ENCODE measurements at places on chromosomes 7 and 10.

DNA sequence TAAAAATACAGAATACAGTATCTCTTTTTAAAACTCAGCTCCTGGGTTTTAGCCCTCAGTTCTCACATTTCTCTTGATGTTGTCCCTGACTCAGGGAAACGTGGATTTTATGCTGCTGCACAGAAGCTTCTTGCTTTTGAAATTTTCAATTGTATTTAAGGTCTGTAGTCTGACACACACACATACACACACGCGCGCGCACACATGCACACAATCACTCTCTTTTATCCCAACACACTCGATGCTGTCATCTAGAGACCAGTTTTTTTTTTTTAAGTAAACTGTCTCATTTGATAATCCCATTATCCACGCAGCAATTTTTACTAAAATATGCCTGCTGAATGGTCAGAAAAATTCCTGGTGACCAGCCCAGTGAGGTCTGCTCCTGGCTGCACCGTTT lies 108.6 kb downstream of the KMT2E start:
- DNase-seq: no peak

GRCh38 chr7:4612939-4613841 lies 68.9 kb upstream of the FOXK1 start:
- DNase-seq: no peak

GRCh38 chr7:55133630-55134358 lies 115.0 kb downstream of the EGFR start:
- no peak for DNase-seq

- DNase-seq: peak; percentile 19
These were observed 41.1 kb upstream of the DUSP5 start for GRCh38 chr10:110456523-110457091.

DNA sequence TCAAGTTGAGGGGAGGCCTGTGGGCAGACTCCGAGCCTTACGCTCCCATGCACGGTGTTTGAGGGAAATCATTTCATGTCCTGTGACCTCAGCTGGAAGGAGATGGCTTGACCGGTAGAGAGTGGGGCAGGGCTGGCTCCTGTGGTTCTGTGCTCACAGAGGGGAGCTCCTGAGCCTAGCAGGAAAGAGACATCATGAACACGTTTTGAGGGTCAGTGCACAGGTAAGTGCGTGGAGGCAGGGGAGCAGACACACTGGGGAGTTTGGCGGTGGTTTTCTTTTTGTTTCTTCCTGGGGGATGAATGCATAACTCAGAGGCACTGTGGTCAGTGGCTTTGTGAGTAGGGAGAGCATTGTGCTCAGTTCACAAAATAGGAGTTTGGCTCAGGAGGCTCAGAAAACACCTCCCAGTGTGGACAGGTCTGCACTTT lies 22.5 kb downstream of the ADCY1 start:
- no peak for DNase-seq

- no peak for DNase-seq
These were observed 98.0 kb downstream of the KAT6B start for GRCh38 chr10:74924251-74924963.

DNA sequence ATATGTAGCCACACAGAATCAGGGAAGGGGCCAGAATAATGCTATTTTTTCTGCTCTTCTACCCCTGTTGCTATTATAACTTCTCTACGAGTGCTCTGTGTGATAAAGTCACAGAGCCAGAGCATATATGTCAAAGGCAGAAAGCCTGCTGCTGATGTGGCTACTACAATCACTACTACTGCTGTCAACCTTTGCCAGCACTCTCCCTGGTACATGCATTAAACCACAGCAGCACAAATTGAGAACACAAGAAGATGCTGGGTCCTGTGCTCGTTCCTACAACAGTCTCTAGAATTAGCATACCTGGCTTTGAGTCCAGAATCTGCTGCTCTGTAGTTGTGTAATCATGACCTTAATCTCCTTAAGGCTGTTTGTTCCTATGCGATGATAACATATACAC lies 108.6 kb downstream of the SEMA3A start:
- DNase-seq: no peak

- DNase-seq: peak; percentile 43
These were observed 14.2 kb upstream of the SYPL1 start for GRCh38 chr7:106126170-106126938.

GRCh38 chr10:62047960-62048383 lies 146.5 kb downstream of the ARID5B start:
- DNase-seq: peak; percentile 65

- DNase-seq: peak; percentile 27
These were observed 169.5 kb upstream of the SVIL start for GRCh38 chr10:29804025-29804852.

GRCh38 chr7:92904244-92905131 lies 68.1 kb upstream of the CDK6 start:
- peak; percentile 86 for DNase-seq

- no peak for DNase-seq
These were observed 166.7 kb downstream of the PTPN20 start for GRCh38 chr10:47077941-47078340.

- no peak for DNase-seq
These were observed 70.8 kb downstream of the CFTR start for GRCh38 chr7:117550625-117551024.

- peak; percentile 66 for DNase-seq
These were observed at the start of gene SFXN2 for GRCh38 chr10:102714621-102715455. SFXN2 (plus strand) TSS chr10:102714636; CDS start chr10:102726637, 12,001 bp downstream.

DNA sequence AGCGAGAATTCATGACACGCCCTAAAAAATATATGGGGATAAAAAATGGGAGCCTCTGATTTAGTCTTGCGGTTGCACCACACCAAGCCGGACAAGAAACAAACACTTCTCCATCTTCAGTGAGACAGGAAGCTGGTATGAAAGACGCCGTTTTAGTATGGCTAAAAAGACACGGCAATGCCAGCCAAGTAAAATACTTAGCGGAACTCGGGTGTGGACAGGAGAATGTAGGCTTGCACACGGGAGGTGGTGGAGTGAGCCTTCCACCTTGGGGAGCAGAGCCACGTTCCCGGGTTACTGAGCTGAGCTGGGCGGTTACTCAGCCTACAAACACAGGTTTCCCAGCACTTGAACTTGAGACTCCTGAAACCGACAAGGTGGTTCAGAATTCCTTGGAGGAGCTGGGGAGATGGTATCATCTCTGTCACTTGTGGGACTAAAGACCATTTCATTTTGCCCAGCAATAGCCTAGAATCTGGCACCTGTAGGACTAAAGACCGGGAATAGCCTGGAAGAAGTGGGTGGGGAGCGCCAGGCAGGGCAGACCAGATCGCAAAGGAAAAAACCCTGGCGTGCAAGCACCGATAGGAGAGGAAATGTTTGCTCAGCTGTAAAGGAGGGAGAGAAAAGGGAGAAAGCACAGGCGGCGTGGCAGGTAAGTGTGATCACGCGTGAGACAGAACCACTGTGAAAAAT lies 34.8 kb upstream of the SEPHS1 start:
- no peak for DNase-seq

DNA sequence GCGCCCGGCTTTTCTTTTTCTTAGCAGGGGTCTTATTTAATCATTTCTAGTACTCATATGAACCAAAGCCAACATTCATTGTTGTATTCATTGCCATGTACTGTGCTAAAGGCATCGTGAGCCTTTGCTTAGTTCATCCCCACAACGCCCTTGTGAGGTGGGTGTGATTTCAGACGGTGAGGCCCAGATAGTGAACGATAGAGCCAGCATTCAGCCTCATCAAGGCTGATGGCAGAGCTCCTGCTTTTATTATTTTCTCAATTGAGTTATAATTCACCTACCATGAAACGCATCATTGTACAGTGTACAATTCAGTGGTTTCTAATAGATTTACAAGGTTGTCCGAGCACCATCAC lies 50.1 kb downstream of the HK1 start:
- no peak for DNase-seq

GRCh38 chr10:125093199-125093973 lies 67.0 kb downstream of the CTBP2 start:
- no peak for DNase-seq

GRCh38 chr10:71363936-71364335 lies 32.8 kb upstream of the CDH23 start:
- no peak for DNase-seq

DNA sequence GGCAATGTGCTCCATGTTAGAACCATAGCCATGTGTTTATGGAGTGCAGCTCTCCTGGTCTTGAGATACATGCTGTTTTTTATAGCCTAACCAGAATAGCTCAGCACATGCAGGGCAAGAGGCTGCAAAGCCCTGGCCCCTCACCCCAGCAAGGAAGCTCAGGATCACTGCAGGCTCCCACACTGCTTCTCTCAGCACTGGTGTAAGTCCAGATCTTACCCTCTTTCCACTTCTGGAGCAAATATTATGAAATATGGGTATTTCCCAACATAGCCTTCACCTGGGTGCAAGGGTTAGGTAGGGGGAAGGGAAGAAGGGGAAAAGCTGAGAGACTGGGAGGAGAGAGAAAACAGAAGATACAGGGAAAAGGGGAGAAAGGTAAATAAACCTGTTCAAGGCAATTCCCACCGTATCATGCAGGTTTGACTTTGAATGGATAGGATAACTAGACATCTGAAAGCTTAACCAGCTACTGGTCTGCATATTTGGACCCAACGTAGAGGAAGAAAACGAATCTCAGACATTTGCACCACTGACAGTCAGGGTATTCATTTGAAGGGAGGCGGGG lies 19.7 kb downstream of the SKIDA1 start:
- no peak for DNase-seq

DNA sequence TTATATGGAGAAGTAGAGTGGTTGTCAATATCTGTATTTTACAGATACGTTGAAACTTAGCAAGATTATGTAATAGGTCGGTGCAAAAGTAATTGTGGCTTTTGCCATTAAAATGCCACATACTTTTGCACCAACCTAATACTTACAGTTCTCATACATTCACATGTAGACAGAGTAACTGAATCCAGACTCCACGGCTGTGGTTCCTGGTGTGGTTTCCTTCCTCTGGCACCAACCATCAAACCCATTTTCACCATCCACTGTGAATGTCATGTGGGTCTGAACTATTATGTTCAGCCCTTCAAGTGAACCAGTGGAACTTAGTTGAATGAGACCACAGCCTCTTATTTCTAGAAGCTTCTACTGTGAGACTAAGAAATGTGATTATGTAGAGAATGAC lies 31.5 kb upstream of the SLIT1 start:
- no peak for DNase-seq

GRCh38 chr7:37550426-37550825 lies 101.8 kb upstream of the ELMO1 start:
- no peak for DNase-seq

- DNase-seq: no peak
These were observed 224.2 kb upstream of the LYZL1 start for GRCh38 chr10:29064680-29065079.

GRCh38 chr10:5547931-5548660 lies 23.3 kb downstream of the CALML3 start:
- no peak for DNase-seq

DNA sequence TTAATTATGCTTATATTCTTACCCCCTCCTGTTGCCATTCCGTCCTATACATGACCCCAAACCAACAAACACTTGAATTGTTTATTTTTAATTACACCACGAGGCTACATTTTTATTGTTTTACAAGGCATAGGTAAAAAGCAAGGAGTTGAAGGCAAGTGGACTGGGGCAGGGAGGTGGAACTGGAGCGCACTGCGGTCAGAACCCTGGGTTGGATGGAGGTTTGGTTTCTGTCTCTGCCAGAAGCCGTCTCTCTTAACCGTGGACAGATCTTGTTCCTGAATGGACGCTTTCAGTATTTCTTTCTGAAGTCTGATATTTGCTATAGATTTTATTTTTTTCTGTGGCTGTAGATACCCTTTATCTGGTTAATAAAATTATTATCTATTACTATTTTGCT lies 19.9 kb upstream of the IGFBP3 start:
- DNase-seq: no peak

DNA sequence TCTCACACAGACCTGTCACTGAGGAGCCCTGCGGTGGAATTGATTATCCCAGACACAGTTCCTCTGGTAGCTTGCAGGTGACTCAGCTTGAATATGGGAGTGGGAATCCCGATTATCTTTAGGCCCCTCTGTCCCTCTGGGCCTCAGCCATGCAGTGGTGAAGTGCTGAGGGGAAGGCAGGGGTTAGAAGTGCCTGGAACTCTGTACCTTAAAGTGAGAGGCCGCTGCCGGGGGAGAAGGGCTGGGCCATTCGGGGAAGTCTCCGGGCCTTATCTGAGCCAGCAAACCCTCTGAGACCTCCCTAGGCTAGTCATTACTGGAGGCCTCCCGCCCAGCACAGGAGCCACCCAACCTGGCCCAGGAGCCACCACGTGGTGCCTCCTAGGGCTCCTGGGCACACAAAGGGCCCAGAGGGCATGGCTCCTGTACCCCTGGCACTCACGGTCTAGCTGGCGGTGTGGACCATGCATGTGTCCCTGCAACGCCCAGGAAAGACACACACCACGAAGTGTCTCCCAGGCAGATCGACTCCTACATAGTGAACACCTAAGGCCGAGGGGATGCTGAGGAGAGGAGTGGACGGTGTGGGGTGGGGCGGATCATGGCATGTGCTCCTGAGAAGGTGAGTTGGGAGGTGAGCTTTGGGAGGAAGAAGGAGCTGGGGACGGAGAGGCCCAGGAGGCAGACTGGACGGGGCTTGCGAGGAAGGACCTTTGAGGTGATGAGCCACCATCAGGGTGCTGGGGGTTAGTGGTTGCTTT lies 56.2 kb downstream of the HK1 start:
- DNase-seq: no peak

DNA sequence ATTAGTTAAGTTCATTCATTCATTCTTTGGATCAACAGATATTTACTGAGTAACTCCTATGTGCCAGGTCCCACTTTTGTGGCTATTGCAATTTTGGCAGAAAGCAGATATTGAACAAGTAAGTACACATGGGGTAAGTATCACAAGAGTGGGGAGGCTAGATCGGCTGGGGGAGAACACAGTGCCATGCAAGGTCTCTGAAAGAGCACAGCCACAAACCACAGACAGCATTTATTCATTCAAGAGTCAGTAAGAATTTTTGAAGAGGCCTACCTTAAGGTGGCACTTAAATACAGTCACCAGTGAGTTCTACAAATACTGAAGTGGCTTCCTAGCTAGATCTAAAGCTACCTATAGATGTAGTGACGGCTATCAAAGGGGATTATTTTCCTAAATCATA lies 304.2 kb downstream of the RNLS start:
- no peak for DNase-seq

GRCh38 chr10:48614481-48615390 lies 9.9 kb upstream of the ARHGAP22 start:
- DNase-seq: no peak

Data from stimulated activated CD8-positive, alpha-beta memory T cell treated with anti-CD3 and anti-CD28 coated beads, Interleukin-4, amount 100 ng/mL, for 48 hours (primary cell).